Activated CD8-positive, alpha-beta T cell treated with anti-CD3 and anti-CD28 coated beads, Interleukin-2, amount 10 ng/mL, durations not matched to agents 7 days and 5 days (primary cell): ENCODE measurements at places on chromosomes 1 and 21. TPM values are rescaled to one million over a fixed set of nuclear protein-coding genes. Genes with fewer than 3 reads are reported as not detected.

GRCh38 chr1:52164604-52165003, 22.7 kb downstream of the ZFYVE9 start:
- DNase-seq = no peak

The ERICH3 gene
- not detected for total RNA-seq

The BATF3 gene
- total RNA-seq = 32.6 TPM

GRCh38 chr1:212618466-212619210, 10.1 kb downstream of the ATF3 start:
- DNase-seq = no peak

The MARCKSL1 gene
- total RNA-seq = 26.1 TPM

The AMPD1 gene
- not detected for total RNA-seq

The OSCP1 gene
- 1.9 TPM for total RNA-seq

The PGBD5 gene
- not detected for total RNA-seq

DNA sequence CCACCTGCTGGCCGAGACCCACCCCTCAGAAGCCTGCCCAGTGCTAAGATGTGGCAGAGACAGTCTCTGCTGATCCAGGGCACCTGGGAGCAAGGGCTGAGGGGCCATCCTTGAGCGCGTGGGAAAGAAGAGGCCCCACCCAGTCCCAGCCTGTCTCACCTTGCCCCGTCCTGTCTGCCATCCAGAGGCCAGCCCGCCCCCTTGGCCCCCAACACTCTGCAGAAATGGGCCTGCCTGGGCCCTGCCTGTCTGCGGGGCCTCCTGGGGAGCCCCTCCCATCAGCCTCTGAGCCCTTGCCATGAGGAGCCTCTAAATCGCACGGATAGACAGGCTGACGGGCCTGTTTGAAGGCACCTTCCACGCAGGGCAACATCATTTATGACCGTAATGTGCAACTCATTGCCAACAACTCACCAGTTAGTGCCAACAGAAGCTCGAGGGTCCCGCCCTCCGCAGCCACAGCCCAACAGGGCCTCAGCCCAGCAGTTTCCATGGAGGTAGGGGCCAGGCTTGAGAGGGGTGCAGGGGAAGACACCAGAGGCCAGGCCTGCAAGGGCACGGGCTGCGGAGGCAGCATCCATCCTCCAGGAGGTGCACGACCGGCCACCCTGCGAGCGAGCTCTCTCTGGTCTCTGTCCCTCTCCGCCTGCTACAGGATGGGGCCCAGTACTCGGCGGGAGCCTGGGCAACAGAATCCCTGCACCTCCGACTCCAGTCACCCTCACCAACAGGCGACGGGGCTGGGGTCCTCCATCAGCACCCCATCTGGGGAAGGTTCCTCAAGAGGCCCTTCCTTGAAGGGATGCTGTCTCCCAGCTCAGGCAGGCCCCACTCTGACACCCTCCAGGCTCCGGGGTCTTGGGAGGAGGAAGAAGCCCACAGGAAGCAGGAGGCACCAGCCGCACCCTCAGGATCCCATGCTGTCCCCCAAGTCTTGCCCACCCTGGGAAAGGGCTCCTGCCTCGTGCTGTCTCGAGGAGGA, 78.0 kb downstream of the MEGF6 start:
- DNase-seq = no peak

The LYPD8 gene
- not detected for total RNA-seq

DNA sequence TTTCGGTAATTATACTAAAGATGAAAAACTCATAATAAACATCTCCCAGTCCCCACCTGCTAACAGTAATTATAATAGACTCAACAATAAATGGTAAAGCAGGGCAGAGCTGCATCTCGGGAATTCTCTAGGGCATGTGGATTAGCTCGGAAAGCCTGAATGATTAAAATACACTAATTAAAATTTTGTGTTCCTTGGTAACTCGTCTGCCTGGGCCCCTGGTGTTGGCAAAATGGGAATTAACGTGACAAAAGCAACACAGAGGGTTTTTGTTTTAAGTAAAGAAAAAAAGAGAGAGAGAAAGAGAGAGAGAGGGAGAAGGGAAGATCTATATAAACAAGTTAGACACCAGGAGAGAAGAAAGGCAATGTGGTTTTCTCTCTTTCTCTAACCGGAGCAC, 62.1 kb downstream of the CASZ1 start:
- DNase-seq = no peak

- DNase-seq = no peak
These were observed at the start of gene GJC2 for GRCh38 chr1:228149406-228150119. Gene GJC2, plus strand, starts transcription at chr1:228149930. Its CDS starts 7,829 bp downstream, at chr1:228157759.

- DNase-seq = no peak
These were observed 82.1 kb upstream of the COL6A1 start for GRCh38 chr21:45899317-45900033.

The BRINP3 gene
- total RNA-seq = not detected

- DNase-seq = no peak
These were observed 9.5 kb upstream of the PLEKHM2 start for GRCh38 chr1:15674386-15675159.

GRCh38 chr1:214229736-214230135, 51.2 kb upstream of the SMYD2 start:
- no peak for DNase-seq

The BARHL2 gene
- total RNA-seq = not detected

- no peak for DNase-seq
These were observed 144.3 kb downstream of the PLPPR5 start for GRCh38 chr1:98860329-98860728.
